Kidney epithelial cell (primary cell): ENCODE measurements at places on chromosomes 2 and 18. TPM values are rescaled to one million over a fixed set of nuclear protein-coding genes. Genes with fewer than 3 reads are reported as not detected.

GRCh38 chr2:237383991-237384671, 29.8 kb downstream of the COL6A3 start:
- no peak for DNase-seq

DNA sequence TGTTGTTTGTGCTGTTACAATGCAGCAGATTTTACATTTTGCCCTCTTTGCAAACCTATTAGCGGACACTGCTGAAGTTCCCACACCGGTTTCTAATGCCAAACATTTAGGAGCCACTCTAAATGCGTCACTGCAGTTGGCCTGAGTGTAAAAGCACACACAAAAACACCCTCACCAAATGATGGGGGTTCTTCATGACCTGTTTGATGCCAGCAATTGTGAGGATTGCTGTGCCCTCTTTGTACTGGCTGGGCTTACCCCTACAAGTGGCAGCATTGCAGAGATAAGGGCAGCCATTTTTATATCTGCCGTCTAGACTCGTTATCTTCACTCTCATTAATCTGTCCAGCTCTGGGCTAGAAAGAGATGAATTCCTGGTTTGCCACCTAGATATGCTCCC, 85.3 kb downstream of the NRP2 start:
- no peak for DNase-seq

GRCh38 chr2:235596272-235596671, 102.4 kb downstream of the AGAP1 start:
- DNase-seq: no peak

DNA sequence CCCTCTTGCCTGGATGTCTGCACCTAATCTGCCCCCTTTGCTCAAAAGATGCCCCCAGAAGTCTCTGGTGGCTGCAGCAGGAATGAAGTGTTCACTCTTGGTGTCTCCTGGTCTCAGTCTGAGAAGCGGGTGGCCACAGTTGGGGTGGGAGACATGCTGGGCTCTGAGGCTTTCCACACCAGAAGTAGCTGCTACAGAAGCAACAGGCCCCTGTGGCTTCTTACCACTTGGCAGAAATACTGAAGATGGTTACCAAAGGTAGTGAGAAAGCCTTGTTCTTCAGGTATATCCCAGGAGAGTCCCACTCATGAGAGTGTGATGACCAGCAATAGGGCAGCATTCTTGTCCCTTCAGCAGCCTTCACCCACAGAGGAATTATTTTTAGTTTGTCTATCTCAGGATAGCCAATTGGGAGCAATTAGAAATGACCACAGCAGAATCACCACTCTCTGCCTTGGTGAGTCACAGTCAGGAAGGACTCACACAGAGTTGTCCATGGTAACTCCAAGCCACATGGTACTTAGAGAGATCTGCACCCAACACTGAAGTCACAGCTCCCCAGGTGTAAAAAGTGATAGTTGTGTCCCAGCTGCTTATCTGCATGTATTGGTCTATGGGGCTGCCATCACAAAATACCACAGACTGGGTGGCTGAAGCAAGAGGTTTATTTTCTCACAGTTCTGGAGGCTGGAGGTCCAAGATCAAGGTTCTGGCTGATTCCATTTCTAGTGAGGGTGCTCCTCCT, 169.8 kb upstream of the ID2 start:
- DNase-seq: peak; percentile 32

DNA sequence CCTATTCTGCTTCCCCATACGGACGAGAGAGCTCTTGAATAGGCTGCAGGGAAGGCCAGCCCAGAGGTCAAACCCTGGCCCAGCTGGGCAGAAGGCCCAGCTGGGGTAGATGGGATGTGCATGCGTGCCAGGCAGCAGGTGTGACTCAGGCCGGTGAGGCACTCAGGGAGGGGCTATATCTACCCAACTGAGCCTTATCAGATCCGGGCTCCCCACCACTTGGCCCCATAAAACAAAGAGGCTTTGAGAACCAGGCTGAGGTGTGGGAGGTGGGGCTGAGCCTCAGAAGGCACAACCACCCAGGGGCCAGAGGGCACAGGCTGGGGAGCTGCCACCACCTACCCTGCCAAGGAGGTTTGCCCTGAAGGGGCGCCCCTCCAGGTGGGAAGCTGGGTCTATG, 8.0 kb upstream of the CFAP65 start:
- no peak for DNase-seq

- no peak for DNase-seq
These were observed 366.9 kb downstream of the EPHA4 start for GRCh38 chr2:221205103-221205673.

GRCh38 chr2:194301946-194302345, 1355.1 kb upstream of the SLC39A10 start:
- DNase-seq: no peak

- no peak for DNase-seq
These were observed 20.0 kb downstream of the AQP12B start for GRCh38 chr2:240662681-240663080.

DNA sequence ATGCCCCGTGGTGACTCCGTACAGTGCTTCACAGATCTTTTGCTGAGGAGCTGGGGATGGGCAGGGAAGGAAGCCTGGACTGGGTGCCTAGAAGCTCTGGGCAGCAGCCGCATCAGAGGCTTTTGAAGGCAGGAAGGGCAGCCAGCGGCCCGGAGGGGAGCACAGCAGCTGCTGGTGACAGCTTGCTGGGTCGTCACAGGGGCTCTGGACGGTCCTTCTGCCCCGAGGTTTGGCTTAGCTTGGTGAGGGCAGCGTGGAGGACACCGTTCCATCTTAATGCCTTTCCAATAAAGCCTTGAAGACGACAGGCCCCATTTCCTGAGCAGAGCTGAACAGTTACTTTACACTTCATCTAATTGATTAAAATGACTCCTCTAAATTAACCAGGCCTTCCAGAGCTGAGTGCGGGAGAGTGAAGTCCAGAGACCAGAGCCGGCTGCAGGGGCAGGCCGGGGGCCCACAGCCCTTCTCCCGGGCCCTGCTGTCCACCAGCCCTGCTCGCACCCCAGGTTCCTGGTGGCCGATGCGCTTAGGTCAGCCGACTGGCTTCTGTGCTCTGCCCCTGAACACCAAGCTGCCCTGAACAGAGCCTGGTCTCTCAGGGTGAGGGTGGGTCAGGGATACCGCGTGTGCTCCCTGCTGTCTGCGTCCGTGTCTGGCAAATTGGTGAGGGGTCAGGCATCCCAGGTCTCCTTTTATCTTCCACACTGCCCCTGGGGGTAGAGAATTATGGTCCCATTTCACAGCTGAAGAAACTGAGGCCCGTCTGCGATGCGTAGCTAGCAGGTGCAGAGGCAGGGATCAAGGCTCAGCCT, 43.5 kb downstream of the RRM2 start:
- DNase-seq: no peak

GRCh38 chr2:177489719-177490301, 97.2 kb downstream of the AGPS start:
- DNase-seq: no peak

Gene PPM1G
- 110 and 121 TPM in 2 replicates for total RNA-seq

Gene LIPG
- 196 and 215 TPM in 2 replicates for total RNA-seq

Gene LYG2
- not detected in 2 replicates for total RNA-seq

Gene SLC30A3
- 0.08 and 0.27 TPM in 2 replicates for total RNA-seq
